ENCODE measurements at places on chromosomes 1 and 21. TPM values are rescaled to one million over a fixed set of nuclear protein-coding genes. Genes with fewer than 3 reads are reported as not detected.

Gene RPE65
- not detected for total RNA-seq

- H3K27ac ChIP-seq: no peak overlapping the region
- DNase-seq: no peak
- no peaks in the 10 kb centered on the region for H3K27me3 ChIP-seq
- no peaks in the 10 kb centered on the region for H3K36me3 ChIP-seq
- H3K4me3 ChIP-seq: no peak overlapping the region
Observed at GRCh38 chr21:27023186-27023585, 56.3 kb upstream of the ADAMTS5 start.

Gene LRRN2
- not detected for total RNA-seq

Gene OVAAL
- not detected for total RNA-seq

GRCh38 chr1:212721388-212722247 is 22.0 kb upstream of the BATF3 start:
- no peak for DNase-seq
- H3K4me1 ChIP-seq: peaks cover 7% of the 10 kb centered on the region
- H3K4me3 ChIP-seq: no peak overlapping the region
- H3K27ac ChIP-seq: no peak overlapping the region

DNA sequence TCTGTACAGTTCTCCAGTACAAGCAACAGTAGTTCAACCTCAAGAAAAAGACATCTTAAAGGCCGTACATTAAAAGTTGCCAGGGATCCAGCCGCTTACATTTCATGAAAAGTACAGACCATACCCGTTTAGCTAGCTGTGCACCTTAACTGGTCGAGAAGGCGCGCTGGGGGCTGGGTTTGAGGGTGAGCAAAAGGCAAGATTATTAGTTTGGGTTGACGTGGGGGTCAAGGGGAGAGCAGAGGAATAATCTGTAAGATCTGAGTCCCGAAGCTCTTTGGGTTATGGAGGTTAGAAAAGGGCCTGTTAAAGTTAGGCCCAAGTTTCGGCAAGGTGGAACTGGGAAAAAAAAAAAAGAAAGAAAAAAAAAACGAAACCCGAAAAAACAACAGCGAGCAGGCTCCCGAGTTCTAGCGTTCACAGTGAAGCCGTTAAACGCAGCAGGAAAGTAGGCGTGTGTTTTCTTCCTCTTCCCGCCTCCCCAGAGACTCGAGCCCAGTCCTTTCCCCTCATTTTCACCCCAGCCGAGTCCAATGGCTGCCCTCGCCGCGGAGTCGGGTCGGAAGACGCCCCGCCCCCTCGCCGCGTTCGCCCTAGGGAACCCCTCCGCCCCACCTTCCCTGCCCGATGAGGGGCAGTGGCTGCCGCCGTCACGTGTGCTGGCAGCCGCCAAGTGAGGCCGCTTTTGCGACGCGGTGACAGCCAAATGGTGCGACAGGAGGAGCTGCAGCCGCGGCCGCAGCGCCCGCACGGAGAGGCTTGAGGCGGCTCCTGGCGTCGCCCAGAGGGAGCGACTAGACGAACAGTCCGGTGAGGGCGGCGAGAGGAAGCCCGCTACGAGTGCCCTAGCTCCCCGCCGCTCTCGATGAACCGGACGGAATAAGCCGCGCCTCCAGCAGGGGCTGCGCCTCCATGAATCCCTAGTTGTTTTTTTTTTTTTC is at the start of gene PKN2:
TSS of gene PKN2 (plus strand) at position 733 of the 941 bp plus-strand sequence. CDS start 308 bp downstream, outside the sequence.
- peak within 1 kb of the TSS; percentile 87 for H3K4me3 ChIP-seq
- no peaks in the 10 kb centered on the region for H3K27me3 ChIP-seq
- peaks cover 3% of the 10 kb centered on the region for H3K36me3 ChIP-seq
- H3K4me1 ChIP-seq: peaks cover 12% of the 10 kb centered on the region
- DNase-seq: peak; percentile 95
- peak within 1 kb of the TSS; percentile 93 for H3K27ac ChIP-seq

DNA sequence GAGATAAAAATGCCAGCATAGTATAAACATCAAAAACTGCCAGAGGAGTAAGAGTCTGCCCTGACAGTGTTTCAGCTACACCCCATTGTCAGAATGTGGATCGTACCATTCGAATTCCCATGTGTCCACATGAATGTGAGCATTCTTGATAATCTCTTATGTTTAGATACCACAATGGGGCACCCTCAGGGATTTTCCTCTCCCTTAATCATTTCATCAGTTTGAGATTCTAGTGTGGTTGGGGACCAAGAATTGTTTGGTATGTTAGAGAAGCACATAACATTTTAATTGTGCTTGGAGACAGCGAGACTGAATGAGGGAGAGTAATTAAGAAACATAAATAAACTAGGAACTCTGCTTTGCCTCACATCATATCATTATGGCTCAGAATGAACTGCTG is 120.2 kb downstream of the ZC3H11B start:
- H3K27me3 ChIP-seq: no peaks in the 10 kb centered on the region
- no peaks in the 10 kb centered on the region for H3K4me1 ChIP-seq
- no peak overlapping the region for H3K4me3 ChIP-seq
- no peak overlapping the region for H3K27ac ChIP-seq

Gene FASLG
- 22.1 TPM for total RNA-seq

DNA sequence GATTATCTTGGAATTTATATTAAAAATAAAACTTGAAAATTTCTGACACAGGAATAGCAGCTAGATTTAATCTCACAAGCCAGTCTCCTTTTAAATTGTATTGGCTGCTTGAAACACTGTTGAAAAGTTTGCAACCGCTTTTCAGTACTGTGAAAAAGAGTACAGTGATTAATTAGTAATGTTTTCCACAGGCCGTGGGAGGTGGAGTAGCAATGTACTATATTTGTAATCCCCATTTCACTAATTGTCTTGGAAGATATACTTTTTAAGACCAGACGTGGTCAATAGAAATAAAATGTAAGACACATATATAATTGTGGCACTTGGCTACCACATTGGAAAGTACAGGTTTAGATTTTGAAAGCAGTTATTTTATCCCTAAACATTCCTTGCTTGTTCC is 40.8 kb upstream of the MYOCOS start:
- no peak overlapping the region for H3K27ac ChIP-seq
- peaks cover 91% of the 10 kb centered on the region for H3K36me3 ChIP-seq
- H3K27me3 ChIP-seq: no peaks in the 10 kb centered on the region
- no peak overlapping the region for H3K4me3 ChIP-seq

Gene AQP10
- total RNA-seq: not detected

GRCh38 chr1:64136752-64137411 is 66.5 kb upstream of the UBE2U start:
- H3K4me3 ChIP-seq: no peak overlapping the region
- no peaks in the 10 kb centered on the region for H3K36me3 ChIP-seq
- no peaks in the 10 kb centered on the region for H3K4me1 ChIP-seq
- H3K27ac ChIP-seq: no peak overlapping the region
- DNase-seq: peak; percentile 43

- no peak overlapping the region for H3K4me3 ChIP-seq
- H3K27ac ChIP-seq: no peak overlapping the region
- H3K36me3 ChIP-seq: no peaks in the 10 kb centered on the region
- no peaks in the 10 kb centered on the region for H3K4me1 ChIP-seq
Observed at GRCh38 chr1:234014208-234014607, 109.7 kb downstream of the SLC35F3 start.

DNA sequence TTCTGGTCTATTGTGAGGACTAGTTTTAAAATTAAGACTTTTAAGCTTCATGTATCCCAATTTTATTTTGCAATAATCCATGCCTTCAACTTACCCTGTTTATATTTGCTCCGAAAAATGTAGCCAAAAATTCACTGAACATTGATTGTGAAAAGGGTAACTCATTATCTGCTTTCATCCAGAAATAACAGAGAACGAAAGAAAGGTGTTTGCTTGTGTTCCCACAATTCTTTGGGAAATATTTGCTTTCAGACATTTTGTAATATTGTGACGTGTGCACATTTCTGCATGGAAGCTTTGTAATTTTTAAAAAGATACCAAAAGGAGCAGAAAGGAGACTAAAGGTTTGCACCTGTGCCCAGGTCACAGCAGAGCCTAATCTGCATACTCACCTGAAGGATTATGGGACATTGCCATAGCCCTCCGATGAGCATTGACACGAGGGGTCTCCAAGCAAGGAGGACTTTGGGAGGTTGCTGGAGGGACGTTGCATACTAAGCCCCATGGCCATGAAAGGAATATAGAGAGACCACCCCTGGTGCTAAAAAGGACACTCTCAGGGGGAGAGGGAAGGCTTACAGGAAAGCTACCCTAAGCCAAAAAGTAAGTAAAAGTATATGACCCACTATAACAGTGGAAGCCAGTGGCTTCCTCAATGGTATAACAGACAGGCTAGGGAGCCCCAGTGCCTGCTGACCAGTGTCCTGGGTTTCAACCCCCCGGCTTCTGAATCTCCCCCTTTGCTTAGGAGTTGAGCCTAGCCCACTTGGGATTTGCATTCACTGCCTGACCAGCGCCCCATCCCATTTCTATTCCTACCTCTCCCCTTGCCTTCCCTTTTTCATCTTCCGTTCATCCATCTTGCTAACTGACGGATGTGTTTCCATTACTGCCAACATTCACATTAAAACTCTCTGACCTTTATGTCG is 148.6 kb upstream of the ZC3H12A start:
- H3K4me3 ChIP-seq: no peak overlapping the region
- DNase-seq: no peak
- no peak overlapping the region for H3K27ac ChIP-seq
- H3K36me3 ChIP-seq: no peaks in the 10 kb centered on the region
- no peaks in the 10 kb centered on the region for H3K4me1 ChIP-seq

- DNase-seq: no peak
- peaks cover 4% of the 10 kb centered on the region for H3K4me1 ChIP-seq
- no peaks in the 10 kb centered on the region for H3K27me3 ChIP-seq
- no peak overlapping the region for H3K27ac ChIP-seq
- H3K4me3 ChIP-seq: no peak overlapping the region
- H3K36me3 ChIP-seq: peaks cover 22% of the 10 kb centered on the region
Observed at GRCh38 chr1:54091666-54092065, 38.3 kb downstream of the TCEANC2 start.
